HAP-1 (cell line): ENCODE measurements at places on chromosomes 16 and 17.
A peak's percentile ranks its signal among the peaks of the same experiment; 100 is the strongest.

- DNase-seq: no peak
These were observed 222.1 kb downstream of the SOX9 start for GRCh38 chr17:72342627-72343527.

DNA sequence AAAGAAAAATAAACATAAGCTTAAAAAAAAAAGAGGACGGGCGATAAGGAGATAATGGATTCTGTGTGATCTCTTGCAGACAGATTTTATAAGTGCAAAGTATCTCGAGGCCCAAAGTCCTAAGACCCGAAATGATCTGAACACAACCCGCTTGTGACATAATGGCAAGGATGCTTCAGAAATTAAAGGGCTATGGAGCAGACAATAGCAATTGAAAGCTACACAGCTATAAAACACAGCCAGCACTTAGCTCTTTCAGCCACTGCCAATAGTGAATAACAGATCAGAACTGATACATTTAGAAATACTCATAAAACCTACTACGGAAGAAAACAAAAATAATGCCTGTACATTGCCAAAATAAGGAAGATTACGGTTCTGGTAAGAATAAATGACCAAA lies 117.5 kb downstream of the ZFHX3 start:
- DNase-seq: peak; percentile 30

- no peak for DNase-seq
These were observed 56.3 kb upstream of the ARL4D start for GRCh38 chr17:43342589-43342890.

GRCh38 chr16:67238806-67239470 lies 8.3 kb downstream of the FHOD1 start:
- no peak for DNase-seq

- DNase-seq: no peak
These were observed 87.3 kb downstream of the TTC19 start for GRCh38 chr17:16086957-16087356.

GRCh38 chr16:351804-352520 lies 561 bp downstream of the AXIN1 start:
- no peak for DNase-seq

GRCh38 chr17:57522042-57523005 lies 222.8 kb downstream of the CCDC182 start:
- no peak for DNase-seq

DNA sequence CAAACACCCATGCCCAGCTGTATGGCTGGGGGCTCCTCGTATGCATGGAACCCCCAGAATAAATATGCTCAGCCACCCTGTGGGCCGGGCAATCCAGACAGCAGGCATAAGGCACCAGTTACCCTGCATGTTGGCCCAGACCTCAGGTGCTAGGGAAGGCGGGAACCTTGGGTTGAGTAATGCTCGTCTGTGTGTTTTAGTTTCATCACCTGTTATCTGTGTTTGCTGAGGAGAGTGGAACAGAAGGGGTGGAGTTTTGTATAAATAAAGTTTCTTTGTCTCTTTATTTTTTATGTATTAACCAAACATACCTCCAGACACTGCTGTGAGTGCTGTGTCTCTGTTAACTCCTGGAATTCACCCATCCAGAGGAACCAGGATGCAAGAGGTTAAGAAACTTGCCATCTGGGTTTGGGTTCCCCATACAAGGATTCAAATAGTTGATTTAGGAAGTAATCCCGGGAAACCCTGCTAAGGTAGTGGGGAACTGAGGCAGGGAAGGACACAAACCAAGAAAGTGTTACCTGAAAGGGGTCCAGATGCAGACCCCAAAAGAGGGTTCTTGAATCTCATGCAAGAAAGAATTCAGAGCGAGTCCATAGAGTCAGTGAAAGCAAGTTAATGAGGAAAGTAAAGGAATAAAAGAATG lies 37.4 kb upstream of the IL21R start:
- no peak for DNase-seq

GRCh38 chr17:61302953-61303816 lies 96.5 kb upstream of the TBX2 start:
- no peak for DNase-seq

DNA sequence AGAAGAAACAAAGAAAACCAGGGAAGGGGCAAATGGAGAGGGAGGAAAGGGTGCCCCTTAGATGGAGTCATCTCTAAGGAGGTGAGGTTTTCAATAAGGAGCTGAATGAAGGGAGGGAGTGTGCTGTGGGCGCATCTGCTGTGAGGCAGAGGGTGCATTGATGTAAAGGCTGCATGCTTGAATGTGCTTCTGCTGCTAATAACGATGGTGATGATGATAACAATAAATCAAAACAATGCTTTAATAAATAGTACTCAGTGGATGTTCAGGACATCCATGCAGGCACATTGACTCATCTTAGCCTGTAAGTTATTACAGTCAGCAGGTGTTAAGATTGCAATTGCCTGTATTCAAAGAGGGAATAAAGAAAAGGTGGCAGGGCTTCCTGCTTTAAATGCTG lies 87.8 kb downstream of the SHISA6 start:
- DNase-seq: no peak

DNA sequence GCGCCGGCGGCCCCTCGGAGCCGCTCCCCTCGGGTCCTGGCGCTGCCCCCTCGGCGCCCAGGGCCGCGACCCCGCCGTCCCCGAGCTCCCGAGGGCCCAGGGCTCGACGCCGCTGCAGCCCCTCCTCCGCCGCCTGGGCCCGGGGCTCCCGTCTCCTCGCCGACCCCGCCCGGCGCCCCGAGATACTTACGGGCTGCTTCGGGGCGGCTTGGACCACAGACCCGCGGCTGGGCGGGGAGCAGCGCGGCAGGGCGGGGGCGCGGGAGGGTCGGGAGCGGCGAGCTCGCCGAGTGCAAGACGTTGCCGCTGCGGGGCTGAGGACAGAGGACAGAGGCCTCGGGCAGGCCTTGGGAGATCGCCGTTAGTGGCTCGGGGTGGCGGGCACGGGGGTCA lies 290 bp downstream of the TOB1 start:
- DNase-seq: no peak

- DNase-seq: peak; percentile 55
These were observed 537 bp downstream of the CNOT1 start for GRCh38 chr16:58628845-58629732.

- DNase-seq: no peak
These were observed 34.7 kb downstream of the ANKRD40 start for GRCh38 chr17:50672831-50673551.

DNA sequence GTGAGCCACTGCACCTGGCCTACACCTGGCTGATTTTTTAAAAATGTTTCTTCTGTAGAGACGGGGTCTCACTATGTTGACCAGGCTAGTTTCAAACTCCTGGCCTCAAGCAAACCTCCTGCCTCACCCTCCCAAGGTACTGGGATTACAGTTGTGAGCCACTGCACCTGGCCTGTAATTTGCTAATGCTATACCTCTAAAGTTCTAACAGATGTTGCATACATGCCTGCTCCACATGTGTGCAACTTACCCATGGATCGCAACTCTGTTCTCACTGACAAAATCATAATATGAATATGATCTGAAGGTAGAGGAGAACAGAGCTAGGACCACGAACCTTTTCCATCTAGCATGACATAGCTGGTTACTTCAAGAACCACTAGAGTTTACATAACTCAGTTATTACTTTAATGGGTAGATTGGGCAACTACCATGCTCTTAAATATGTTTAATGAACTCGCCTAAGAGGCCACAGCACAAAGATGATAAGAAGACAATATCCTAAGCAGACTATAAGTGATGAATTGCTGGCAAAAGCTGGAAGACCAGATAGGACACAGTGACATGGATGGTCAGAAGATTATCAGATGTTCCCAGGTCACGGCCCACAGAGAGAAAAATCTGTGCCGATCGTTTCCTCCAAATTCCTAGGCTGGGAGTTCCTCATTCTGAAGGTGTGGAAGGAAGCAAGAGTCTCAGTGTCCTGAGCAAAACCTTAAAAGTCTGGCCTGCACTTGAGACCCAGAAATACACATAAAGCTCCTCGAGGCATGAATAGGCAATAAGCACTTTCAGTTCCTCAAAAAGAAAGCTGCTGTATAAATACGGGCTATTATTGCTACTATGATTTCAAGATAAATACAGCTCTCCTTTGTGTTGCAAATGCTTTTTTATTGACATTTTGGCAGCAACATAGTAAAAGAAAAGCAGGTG lies 53.6 kb upstream of the ICAM2 start:
- peak; percentile 21 for DNase-seq

GRCh38 chr17:65047941-65048340 lies 8.6 kb downstream of the GNA13 start:
- DNase-seq: no peak

DNA sequence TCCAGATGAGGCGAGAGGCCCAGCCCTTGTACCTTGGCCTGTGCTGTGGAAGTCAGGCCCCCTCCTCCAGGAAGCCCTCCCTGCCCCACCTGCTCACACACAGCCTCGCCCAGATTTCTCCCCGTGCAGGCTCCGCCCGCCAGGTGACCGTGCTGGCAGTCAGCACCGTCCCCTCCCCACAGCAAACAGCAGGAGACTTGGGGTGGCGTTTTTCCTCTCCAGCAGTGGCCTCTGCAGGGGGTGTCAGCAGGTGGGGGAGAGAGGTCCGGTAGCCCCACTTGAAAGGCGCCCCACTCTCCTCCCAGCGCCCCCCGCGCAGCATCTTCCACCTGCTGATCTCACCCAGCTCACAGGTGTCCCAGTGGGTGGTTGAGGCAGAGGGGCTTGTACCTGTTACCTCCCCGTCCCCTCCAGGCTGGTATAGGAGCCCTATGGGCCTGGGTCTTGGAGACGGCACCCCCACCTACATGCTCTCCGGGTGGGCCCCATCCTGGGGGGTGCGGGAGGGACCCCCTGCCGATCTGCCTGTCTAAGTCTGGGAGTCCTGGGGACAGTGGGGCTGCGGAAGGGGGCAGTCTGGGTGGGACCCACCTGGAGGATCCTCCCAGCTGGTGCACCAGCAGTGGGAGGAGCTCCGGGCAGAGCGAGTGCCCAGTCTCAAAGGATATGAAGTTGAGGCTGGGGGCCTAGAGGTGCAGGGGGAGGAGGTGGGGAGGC lies 4.2 kb upstream of the C1QTNF8 start:
- no peak for DNase-seq

- DNase-seq: no peak
These were observed 74.1 kb downstream of the COG7 start for GRCh38 chr16:23378921-23379320.

DNA sequence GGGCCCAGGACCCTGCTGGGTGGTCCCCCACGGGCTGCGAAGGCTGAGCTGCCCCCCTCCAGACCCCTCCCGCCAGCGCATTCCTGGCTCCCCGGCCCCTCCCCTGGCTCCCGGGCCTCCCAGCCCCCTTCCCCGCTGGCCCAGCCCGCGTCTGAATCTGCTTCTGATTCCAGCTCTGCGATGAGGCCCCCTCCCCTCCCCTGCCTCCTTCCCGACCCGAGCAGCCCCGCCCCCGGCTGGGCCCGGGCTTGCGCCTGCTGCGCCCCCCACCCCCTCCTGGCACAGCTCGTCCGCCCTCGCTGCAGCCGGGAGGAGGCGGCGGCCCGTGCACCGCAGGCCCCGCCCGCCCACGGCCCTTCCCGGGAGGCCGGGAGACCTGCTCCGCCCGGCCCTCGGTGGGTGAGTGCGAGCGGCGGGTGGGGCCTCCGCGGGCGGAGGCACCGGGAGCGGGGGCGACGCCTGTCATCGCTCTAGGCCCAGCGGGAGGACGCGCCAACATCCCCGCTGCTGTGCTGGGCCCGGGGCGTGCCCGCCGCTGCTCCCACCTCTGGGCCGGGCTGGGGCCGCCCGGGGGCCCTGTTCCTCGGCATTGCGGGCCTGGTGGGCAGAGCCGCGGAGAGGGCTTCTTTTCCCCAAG lies at the start of gene NTN3:
TSS of gene NTN3 (plus strand) at position 282 of the 637 bp plus-strand sequence. CDS start 405 bp downstream, outside the sequence.
- DNase-seq: peak; percentile 79

GRCh38 chr16:85908444-85908843 lies 9.5 kb downstream of the IRF8 start:
- no peak for DNase-seq

GRCh38 chr16:3511286-3512180 lies 10.7 kb downstream of the CLUAP1 start:
- DNase-seq: no peak

DNA sequence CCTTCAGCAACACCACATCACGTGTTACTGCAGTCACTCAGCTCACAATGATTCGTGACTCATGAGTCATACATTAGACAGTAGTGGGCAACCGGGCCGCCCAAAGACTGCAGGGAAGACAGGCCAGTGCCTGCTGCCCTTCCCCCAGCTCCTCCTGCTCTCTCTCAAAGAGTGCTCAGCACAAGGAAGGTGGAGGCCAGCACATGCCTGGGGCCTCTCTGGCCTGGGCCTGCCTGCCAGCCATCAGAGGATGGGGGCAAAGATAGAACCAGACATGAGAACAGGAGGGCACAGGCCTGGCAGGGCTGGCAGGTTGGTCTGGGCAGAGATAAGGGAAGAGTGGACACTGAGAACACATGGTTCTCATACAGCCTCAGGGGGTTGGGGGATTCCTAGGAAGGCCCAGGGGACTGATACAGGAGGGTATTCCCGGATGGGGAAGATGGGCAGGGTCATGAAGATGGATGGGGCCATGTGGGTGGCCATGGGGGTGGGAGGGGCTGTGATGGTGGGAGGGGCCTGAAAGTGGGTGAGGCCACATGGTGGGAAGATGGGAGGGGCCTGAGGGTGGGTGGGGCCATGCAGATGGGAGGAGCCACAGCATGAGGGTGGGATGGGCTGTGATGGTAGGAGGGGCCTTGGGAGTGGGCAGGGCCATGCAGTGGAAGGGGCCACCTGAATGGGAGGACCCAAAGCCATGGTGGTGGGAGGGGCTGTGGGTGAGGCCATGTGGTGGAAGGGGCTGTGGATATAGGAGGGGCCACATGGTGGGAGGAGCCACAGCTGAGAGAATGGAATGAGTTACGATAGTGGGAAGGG lies 29.0 kb downstream of the KATNB1 start:
- peak; percentile 24 for DNase-seq

DNA sequence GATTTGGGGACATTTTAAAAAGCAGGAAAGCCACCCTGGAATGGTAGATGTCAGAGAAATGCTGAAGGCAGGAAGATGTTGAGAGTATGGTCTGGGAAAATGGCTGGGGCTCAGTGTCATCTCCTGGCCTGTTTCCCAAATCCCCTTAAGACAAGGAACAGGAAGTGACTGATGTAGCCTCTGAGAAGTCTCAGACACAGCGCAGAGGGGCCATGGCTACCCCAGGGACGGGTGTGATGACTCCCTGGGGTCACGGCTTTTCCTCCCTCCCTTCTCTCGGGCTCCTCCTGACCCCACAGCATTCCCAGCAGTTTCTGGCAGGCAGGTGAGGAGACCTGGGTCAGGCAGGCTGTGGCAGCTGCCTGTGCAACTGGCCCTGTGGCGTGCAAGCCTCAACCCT lies 45.4 kb downstream of the RAP1GAP2 start:
- no peak for DNase-seq

DNA sequence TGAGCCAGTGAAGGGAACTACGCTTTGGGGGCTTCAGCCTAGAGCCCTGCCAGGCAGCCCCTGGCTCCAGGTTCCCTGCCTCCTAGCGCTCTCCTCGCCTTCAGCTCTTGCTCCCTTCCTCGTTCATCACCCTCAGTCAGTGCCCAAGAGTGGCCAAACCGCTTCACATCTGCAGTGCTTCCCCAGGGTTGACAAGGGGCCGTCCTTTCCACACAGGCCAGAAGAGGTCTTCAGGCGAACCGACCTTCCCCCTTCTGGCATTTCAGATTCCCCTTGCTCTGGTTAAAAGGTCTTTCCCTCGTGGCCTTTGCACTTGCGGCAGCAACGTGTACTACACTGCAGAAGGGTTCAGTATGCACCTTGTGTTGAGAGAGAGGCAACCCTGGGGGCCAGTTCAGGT lies 4.1 kb downstream of the RASD1 start:
- DNase-seq: no peak
